ENCODE measurements at places on chromosomes 6 and 20. TPM values are rescaled to one million over a fixed set of nuclear protein-coding genes. Genes with fewer than 3 reads are reported as not detected.

DNA sequence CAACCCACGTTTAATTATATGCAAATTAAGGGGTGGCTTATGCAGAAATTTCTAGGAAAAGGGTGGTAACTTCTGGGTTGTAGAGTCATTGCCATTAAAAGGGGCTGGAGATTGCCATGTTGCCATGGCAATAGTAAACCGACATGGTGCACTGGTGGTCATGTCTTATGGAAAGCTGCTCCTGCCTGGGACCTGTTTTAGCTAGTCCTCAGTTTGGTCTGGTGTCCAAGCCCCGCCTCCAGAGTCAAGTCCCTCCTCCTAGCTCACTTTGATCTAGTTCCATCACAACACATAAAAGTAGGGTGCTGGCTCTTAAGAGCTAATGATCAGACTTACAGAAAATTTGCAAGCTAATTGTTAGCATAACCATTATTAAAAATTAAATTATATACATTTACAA, 5.3 kb downstream of the SLC22A2 start:
- DNase-seq, result no peak

DNA sequence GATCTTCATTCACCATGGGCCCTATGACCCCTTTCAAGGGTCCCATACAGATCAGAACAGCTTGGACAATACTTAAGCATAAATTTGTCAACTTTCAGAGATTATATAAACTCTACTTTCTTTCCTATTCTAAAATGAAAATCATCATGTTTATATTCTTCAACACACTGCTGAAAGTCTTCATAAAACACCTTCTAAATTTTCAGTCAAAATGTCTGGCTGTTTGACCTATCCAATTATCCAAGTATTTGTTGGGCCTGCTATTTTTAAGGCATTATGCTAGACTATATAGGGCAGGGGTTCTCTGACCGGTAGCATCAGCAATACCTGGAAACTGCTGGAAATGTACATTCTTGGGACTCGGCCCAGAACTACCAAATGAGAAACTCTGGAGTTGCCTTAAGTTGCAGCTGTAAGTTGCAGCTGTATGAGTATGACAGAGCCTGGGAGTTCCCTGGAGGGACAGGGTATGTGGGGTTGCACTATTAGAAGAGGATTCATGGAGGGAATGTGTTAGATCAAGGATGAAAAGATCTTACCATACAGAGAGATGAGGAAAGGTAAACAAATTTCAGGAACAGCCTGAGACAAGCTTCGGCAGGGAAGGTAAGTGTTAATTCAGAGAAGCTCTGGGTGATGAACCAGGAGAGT, 293.0 kb downstream of the ADGB start:
- no peak for DNase-seq

DNA sequence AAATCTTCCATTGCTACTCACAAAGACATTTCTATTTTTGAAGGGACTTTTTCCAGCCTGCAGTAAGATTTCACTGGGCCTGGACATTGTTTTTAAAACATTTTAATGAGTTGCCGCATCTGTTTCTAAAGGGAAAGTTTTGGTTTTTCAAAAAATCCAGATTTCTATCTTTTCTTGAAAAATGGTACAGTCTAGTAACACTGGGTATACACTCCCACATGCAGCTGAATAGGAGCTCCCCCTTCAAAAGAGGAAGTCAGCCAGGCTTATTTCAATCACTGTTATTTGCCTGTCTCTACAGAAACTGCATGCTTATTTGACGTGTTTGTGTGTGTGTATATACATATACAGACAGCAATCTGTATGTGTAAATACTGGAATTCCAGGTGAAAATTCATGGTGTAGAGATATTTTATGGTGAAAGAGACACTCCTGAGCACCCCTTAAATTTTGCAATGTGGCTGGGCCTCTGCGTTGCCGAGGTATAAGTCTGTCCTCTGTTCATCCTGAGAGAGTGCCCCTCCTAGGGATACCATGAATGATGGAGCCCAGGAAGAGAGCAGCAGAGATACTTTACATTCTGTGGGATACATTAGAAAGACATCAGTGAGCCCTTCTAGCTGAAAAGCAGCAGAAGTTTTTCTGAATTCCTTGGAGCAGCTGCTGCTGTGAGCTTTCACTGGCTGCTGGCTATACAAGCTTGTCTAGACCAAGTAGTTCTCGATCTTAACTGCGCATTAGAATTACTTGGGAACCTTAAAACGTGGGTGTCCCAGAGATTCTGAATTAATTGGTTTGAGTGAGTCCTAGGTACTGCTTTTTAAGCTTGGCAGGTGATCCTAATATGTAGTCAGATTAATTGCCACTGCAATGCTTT, 12.0 kb upstream of the ABRACL start:
- DNase-seq, result peak; percentile 88

- DNase-seq, result peak; percentile 45
Measured at GRCh38 chr6:137099689-137100403, 55.1 kb upstream of the IL20RA start.

- DNase-seq, result no peak
Measured at GRCh38 chr20:56865055-56865454, 235.9 kb downstream of the TFAP2C start.

DNA sequence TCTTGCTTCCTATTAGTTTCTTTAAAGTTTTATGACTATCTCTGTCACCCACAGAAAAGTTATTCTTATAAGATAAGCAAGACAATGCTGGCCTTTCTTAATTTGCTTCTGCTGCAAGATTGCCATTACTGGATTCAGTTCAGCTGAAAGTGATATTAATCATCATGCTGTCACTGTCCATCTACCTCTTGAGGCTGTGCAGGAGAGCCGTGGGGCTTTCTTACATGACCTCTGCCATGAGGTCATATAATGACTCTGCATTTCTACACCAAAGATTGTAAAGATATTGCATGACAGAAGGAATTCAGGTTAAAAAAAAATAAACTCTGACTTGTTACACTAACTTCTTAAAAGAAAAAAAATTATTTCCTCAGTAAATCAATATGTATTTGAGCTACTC, 106.9 kb downstream of the TRDN start:
- DNase-seq, result no peak

GRCh38 chr6:167858086-167858591, 31.4 kb downstream of the AFDN start:
- DNase-seq, result no peak

DNA sequence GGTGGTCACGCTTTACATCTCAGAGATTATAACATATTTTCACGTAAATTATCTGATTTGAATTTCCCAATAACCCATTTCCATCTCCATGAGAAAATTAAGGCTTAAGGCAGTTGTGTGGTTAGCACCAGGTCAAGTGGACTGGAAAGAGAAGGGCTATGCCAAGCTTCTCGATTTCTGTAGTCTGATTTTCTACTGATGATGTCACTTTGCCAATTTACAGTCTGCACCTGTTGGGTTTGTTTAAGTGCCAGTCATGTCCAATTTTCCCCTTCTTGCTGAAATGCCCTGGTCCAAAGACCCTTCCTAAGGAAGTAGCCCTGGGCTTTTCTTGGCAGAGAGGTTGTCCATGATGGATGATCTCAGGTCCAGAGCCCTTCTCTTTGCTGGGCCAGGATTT, 562.3 kb upstream of the BTBD3 start:
- DNase-seq, result no peak

GRCh38 chr6:13985663-13986325, 61.0 kb downstream of the RNF182 start:
- no peak for DNase-seq

DNA sequence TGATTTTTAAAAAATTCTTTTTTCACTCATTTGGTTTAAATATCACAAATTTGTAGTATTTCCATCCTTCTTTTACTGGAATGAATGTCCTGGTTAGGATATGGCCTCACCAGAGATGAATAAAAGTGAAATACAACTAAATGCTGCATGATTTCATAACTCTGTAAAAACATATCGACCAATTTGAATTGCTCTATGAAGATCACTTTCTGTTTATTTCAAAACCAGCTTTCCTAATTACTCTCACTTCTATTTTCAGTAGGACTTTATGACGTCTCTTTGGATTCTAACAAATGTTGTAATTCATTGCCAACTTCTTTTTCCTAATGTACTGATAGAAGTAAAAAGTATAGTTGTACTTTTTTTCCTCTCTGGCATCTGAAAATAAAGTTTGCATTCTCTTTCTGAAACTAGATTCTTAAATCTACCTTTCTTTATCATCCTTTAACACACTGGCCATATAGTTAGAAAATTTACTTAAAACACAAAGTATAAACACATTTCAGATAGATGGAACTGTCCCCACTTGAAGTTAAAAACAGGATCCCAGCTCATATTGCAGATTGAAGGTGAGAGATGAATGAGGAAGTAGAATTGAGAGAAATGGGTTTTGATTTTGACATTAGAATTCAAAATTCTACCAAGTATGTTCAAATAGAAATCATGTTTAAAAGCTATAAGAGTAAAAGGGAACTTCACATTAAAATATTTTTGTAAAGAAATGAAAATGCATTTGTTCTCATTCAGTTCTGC, 40.3 kb upstream of the IL20RA start:
- no peak for DNase-seq

GRCh38 chr6:124054034-124054433, 250.4 kb downstream of the NKAIN2 start:
- no peak for DNase-seq

GRCh38 chr6:72651174-72651573, 29.3 kb downstream of the KCNQ5 start:
- no peak for DNase-seq

- no peak for DNase-seq
Measured at GRCh38 chr6:93751969-93752368, 332.6 kb upstream of the EPHA7 start.

DNA sequence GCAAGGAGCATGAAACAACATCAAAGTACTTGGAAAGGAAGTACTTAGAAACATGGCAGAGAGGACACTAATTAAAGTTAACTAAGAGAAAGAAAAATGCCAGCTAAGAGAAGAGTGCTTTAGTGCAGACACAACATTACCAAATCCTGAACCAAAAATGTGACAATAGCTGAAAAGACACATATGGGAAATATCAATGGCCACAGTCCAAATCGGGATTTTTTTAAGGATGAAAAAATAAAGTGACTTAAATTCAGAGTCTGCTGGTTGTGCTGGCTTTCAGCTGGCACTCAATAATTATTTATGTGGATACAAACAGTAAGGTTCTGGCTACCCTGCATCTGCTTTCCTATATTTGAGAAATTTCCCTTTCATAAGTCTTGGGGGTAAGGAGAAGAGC, 12.6 kb upstream of the DST start:
- no peak for DNase-seq

DNA sequence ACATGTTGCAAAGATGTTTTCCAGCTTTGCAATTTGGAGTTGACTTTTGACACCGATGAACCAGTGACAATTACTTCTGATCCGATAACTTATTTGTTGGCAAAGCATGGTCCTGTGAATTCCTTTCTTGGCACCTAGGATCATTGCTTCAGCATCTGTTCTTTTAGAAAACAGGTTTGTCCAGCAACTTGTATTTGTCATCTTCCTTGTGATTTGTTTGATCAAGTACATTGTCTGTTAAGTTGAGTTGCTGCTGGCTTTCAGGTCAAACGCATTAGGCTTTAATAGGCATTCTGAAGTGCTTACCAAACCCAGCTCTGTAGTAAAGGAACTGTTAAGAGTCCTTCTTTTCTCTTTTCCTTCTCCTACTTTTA, 192.4 kb upstream of the ZNF217 start:
- no peak for DNase-seq

DNA sequence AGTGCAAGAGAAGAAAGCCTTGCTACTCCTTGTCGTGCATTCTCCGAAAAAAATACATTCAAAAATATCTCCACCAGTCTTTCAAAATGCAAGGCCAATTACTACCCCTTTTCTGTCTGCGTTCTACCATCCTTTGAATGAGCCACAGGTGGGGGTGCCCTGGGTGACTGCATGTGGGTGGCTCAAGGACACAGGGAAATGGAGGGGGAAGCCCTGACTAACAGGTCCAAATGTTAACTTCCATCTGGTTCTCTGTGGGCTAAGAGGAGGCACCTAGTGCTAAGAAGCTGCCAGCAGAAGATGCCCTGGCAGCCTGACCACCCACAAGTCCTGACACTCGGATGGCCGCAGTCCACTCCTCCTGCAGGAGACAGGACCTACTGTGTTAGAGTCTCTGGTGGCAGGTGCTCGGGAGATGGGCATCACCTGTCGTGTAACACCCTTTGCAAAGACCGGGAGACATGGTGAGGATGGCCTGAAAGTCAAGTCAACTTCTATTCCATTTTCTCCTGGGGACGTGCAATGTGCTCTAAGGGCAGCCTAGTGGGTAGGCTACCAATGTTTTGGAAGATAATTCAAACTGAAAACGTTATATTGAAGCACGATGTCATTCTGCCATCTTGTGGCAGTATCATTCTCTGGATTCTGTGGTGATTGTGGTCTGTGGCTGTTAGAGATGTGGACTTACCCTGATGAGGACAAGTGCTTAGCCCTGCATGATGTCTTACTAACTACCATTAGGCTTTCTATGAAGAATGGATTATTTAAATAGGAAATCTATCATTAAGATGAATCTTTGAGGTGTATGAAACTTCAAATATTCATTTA, 27.4 kb upstream of the IGF2R start:
- DNase-seq, result peak; percentile 51

- DNase-seq, result no peak
Measured at GRCh38 chr6:168598251-168599117, 157.5 kb downstream of the SMOC2 start.

GRCh38 chr6:126643352-126643751, 303.4 kb downstream of the CENPW start:
- DNase-seq, result no peak

DNA sequence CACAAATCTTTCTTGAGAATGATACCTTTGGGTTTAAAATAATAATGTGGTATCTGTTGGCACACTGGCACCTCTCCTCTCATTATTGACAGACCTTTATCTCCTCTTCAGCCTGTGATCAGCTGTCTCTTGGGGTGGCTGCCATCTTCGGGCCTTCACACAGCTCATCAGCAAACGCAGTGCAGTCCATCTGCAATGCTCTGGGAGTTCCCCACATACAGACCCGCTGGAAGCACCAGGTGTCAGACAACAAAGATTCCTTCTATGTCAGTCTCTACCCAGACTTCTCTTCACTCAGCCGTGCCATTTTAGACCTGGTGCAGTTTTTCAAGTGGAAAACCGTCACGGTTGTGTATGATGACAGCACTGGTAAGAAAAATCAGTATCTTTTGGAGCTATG, 232.8 kb downstream of the GRIK2 start:
- DNase-seq, result no peak

The CHRNA4 gene
- total RNA-seq, result not detected

The RFX6 gene
- not detected for total RNA-seq

The C6orf163 gene
- total RNA-seq, result 3.0 TPM

The CBLN4 gene
- not detected for total RNA-seq

The NKAPL gene
- total RNA-seq, result not detected

The QKI gene
- total RNA-seq, result 74.5 TPM

The GNRH2 gene
- 1.1 TPM for total RNA-seq

The BICRAL gene
- total RNA-seq, result 25.7 TPM

The PACRG gene
- not detected for total RNA-seq

The OLIG3 gene
- total RNA-seq, result not detected

The DYNLT2 gene
- total RNA-seq, result 7.5 TPM

The ATP6V1G2 gene
- total RNA-seq, result 15.9 TPM

The DZANK1 gene
- 18.0 TPM for total RNA-seq

The MUCL3 gene
- total RNA-seq, result not detected

The PPP1R16B gene
- 45.4 TPM for total RNA-seq

The SLC4A11 gene
- total RNA-seq, result 27.5 TPM

The SPDEF gene
- total RNA-seq, result 0.52 TPM

The SLC32A1 gene
- total RNA-seq, result not detected

Data from OCI-LY7 (cell line).